ENCODE measurements at places on chromosomes 7 and 10.

DNA sequence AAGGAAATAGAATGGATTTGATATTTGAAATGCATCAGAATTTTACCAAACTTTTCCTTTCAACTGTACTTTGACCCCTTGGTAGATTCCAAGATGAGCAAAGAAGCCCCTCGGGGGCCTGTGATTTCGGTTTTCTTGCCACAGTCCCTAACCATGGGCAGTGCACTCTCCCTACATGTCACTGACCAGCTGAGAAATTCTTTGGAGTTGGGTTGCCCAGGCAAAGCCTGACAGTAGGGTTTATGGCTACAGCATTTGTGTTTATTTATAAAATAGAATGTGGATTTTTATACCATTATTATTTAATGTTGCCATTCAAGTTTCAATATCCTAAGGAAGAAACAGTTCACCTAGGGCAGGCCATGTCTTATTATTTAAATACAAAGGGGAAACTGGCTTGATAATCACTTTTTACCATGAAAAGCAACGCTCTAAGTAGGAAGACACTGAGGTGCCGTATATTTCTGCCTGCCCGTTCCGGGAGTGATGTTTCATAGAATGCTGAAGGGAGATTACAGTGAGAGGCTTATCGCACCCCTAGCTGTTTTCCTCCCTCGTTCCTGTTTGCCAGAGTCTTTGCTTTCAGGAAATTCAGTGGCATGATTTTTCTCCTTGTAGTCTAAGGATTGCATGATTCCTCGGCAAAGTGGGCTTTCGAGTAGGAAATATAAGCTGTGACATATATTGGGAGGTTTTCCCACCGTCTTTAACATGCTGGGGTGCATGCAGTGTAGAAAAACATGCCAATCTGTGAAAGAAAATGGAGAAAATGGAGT, 35.8 kb downstream of the WIPF3 start:
- DNase-seq, result no peak

DNA sequence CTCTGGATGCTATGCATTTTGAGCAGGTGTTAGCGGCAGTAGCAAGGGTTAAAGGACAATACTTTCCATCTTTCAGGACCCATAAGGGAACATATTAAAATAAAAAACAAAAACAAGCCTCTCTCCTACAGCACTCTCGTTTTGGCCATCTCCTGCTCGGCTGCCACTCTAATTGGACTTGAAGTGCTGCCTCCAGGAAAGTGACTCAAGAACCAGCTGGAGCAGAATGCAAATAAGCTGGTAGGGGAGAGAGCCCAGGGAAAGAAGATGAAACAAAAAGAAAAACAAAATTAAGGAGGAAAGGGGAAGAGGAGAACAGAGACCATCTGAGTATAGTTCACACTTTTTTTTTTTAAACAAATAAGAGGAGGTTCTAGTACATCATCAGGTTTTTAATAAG, 65.6 kb downstream of the HBP1 start:
- DNase-seq, result no peak

GRCh38 chr7:48096273-48096672, 7.2 kb downstream of the UPP1 start:
- no peak for DNase-seq

DNA sequence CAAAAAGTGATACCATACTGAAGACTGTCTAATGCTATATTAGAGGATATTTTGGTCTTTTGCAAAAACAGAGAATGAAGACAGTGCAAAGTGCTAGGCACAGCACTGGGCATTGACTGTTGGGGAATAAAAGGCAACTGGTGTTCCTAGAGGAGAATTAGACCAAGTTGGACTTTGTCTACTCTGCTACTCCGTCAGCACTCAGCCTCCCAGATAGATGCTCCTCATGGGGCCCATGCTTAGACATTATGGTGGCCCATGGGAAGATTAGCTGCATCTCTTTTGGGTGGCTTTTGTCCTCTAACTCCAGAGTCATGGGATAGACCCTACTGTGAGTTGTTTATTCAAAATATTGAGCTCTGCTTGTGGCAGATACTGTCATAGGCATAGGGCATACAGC, 113.5 kb downstream of the RBM20 start:
- no peak for DNase-seq

DNA sequence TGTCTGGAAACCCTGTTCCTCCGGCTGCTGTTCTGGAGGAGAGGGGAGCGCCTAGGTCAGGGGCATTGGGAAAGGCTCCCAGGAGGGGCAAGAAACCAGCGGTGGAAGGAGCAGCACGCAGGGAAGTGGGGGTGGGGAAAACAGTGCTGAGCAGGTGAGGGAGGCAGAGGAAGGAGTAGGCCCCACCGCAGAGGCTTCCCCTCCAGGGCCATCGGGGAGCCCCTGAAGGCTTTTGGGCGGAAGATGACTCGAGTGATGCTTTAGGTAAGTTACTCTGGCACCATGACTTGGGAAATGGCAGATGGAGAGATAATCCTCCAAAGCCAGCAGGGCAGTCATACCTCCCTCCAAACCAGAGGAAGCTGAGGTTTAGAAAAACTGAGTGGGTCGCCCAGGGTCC, 106.5 kb upstream of the ANLN start:
- no peak for DNase-seq

GRCh38 chr10:67506083-67506756, 189.8 kb downstream of the CTNNA3 start:
- no peak for DNase-seq

GRCh38 chr10:127364034-127364433, 167.6 kb upstream of the INSYN2A start:
- DNase-seq, result no peak

DNA sequence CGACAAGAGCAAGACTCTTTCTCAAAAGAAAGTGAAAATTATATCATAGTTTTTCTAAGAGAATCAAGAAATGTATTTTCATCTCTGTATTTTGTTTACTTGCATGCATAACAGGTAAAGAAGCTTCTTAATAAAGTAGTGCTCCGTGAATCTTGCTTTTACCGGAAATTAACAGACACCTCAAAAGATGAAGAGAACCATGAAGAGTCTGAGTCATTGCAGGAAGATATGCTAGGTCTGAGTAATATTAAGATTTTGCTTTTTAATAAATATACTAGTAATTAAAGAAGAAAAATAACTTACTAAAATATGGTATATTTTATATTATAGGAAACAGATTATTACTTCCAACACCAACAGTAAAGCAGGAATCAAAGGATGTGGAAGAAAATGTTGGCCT, 39.5 kb upstream of the STOX1 start:
- DNase-seq, result no peak

GRCh38 chr7:28182071-28182471, 1.5 kb upstream of the JAZF1 start:
- DNase-seq, result no peak

- DNase-seq, result no peak
These were observed 90.9 kb downstream of the CHST15 start for GRCh38 chr10:124002391-124003069.

DNA sequence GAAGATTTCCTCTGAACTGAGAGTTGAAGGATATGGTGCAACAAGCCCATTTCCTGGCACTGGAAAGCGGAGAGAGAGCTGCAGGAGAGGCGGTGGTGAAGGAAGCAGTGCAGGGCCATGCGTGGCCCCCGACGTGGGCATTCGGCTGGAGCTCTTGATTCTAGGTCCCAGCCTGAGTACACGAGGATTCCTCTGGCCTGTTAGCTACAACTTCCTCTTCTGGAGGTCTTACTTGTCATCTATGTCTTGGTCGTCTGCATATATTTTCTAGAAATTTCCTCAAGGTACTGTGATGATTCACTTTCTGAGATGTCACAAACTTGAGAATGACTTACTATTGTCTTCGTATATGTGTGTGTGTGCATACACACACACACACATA, 59.2 kb upstream of the JAZF1 start:
- peak; percentile 57 for DNase-seq

GRCh38 chr7:129210256-129210988, 14.4 kb upstream of the AHCYL2 start:
- no peak for DNase-seq

DNA sequence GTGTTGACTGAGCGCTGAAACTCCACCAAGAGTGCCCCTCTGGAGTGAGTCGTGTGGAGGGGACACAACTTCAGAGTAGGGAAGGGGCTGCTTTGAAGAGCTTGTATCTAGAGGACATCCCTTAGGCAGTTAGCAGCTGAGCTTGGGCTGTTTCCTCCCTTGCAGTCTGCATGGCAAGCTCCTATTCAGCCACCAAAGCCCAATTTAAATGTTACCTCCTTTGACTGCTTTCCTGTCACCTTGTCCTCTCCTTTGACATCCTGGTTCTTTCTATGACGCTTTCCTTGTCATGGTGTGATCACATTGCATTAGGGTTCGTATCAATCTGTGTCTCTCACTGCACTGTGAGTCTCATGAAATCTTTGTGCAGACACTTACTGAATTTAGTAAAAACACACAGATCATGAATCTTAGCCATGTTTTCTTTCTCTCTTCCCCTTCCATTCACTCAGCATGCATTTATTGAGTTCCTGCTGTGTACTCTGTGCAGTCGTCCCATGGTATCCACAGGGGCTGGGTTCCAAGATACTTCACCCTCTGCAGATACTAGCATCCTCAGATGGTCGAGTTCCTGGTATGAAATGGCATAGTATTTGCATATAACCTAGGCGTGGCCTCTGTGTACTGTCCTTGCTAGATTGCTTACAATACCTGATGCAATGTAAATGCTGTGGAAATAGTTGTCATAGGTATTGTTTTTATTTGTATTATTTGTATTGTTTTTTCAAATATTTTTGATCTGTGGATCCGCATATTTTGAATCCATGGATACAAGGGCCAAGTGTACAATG, 228.5 kb downstream of the CCDC3 start:
- DNase-seq, result no peak

- DNase-seq, result no peak
These were observed 745 bp upstream of the ORAI2 start for GRCh38 chr7:102432442-102433218.

DNA sequence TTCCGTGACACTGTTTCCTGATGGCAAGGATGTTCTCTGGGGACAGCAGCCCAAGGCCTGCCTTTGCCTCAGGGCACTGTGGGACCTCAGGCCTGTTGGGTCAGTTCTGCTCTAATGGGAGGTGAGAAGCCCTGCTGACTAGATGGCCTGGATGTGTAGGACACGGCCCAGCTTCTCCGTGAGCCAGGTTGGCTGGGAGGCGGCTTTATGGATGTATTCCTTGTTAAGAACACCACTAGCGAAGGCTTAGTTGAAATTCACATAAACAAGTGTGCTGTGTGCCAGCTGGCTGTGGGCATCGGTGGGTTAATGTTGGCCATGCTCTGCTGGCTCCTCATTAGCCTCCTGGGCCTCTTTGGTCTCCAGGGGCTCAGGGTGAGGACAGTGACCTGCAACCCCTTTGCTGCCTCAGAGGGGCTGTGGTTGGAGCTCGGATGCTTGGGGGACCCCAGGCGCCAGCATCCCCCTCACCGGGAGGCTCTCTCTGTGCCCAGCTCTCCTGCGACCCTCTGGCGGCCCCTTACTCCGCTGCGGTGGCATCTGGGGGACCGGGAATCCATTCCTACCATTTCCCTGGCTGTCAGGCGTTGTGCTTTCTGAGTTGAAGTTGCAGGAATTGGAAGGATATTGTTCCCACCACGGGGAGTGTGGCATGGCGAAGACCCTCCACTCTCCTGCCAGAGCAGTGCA, 22.8 kb upstream of the DPYSL4 start:
- no peak for DNase-seq

GRCh38 chr7:121385800-121386179, 10.3 kb downstream of the FAM3C start:
- no peak for DNase-seq

GRCh38 chr10:25531457-25532061, 356.8 kb downstream of the GPR158 start:
- DNase-seq, result no peak

Data from T-helper 2 cell (primary cell).